ENCODE measurements at places on chromosomes 2 and 18. TPM values are rescaled to one million over a fixed set of nuclear protein-coding genes. Genes with fewer than 3 reads are reported as not detected.

CHRNG gene
- total RNA-seq, result not detected

DNA sequence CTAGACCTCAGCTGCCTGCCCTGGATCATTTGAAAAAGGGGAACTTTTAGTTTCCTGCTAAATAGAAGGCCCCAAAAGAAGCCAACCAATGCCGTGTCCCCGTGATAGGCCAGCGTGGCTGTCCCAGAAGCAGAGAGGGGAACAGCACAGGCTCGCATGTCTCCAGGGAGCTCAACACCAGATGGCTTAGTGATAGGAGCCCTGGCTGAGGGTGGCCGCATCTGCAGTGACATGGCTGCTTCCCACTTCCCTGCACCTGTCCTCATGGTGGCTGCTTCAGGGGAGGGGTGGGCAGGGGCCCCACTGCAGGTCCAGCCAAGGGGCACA, 79.6 kb downstream of the MBP start:
- DNase-seq, result no peak

DNA sequence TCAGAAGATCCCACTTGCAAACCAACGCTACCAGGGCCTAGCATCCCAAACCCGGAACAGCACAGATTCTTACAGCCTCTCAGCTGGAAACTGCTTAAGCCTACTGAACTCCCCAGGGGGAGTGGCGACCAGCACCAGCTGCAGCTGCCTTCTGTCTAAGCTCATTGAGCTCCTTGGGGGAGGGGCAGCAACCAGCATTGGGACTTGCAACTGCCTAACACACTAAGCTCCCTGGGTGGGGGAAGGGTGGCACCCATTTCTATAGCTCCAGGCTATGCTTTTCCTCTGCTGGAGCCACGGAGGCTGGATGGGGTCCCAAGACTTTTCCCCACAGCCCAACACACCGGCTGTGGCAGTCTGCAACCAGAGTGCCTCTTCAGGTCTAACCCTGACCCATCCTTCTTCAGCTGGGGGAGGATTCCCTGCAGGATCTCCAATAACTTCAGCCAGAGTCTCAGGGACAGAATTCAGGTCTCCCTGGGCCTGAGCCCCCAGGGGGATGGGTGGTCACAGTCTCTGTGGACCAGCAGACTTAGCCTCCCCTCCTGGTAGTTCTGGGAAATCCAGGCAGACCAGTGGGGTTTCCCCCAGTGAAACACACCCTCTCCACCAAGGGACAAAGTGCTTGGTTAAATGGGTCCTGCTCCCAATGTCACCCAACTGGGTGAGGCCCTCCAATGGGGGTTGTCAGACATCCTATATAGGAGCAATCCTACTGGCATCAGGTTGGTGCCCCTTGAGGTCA, 45.9 kb upstream of the ITGA4 start:
- DNase-seq, result no peak

- no peak for DNase-seq
Observed at GRCh38 chr18:56409736-56410135, 228.7 kb downstream of the TXNL1 start.

DNA sequence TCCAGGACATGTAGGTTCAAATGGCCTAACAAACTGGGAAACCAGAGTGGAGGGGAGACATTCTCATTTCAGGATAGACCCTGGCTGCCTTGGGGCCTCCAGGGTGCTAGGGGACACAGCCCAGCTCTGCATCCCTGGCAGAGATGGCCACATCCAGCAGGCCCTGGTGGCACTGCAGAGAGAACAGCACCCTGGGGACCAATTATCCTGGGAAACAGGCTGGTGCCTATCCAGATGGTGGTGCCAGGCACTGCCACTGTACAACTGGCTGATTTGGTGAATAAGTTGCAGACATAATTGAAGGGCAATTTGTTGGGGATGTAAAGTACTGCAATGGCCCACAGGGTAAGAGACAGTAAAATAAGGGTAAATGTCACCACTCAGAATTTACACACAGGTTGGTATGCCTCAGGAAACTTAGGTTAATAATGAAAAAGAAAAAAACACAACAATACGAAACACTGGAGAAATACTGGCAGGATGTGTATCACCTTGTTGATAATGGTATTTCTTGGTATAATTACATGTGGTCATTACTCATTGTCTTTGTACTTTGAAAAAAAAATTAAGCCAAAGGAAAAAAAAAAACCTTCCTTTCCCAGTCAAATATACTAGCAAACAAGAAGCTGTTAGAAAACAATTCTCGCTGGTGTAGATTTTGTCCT, 12.8 kb upstream of the SFTPB start:
- peak; percentile 39 for DNase-seq

All from A172 (cell line).